Ascending aorta (tissue), 2 donors: ENCODE measurements at places on chromosomes 7 and 10. TPM values are rescaled to one million over a fixed set of nuclear protein-coding genes. Genes with fewer than 3 reads are reported as not detected.

GRCh38 chr10:3048119-3049019 is 19.0 kb upstream of the PFKP start:
- no peaks in the 10 kb centered on the region for H3K36me3 ChIP-seq
- peak; percentile 79 for DNase-seq
- no peak overlapping the region for H3K4me3 ChIP-seq

DNA sequence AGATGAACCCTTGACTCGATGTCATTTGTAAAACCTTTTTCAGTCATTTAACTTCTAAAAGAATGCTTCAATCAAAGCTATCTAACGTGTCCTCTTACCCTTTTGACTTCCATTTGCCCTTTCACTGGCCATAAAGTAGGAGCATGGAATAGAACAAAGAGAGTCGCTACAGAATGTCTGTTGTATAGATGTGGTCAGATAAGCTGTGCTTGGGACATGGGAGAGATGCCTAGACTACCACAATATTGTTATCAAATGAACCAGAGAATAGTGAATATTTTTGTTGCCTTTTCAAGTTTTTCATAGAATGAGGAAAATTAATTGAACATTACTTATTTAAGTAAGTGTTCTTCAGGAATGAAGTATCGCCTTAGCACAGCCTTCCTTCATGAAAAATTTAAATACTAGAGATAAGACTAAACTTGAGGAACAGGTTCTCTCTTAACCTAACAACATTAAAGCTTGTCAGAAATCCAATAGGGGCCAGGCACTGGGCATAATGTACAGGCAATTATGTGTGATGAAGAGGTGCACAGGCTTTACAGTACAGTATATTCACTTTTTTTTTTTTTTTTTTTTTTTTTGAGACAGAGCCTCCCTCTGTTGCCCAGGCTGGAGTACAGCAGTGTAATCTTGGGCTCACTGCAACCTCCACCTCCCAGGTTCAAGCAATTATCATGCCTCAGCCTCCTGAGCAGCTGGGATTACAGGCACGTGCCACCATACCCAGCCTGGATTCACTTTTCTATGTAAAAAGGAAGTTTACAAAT is 7.5 kb upstream of the KMT2E start:
- H3K27me3 ChIP-seq, result no peaks in the 10 kb centered on the region
- H3K4me1 ChIP-seq, result peaks cover 2% of the 10 kb centered on the region
- H3K27ac ChIP-seq, result peak overlapping the region; percentile 97
- no peak overlapping the region for H3K4me3 ChIP-seq

The STK31 gene
- total RNA-seq, result 1.6 TPM

The AZGP1 gene
- total RNA-seq, result not detected
